Fibroblast of skin of abdomen (primary cell): ENCODE measurements at places on chromosomes 6 and 20.

GRCh38 chr6:80771941-80772340 is 665.5 kb downstream of the BCKDHB start:
- DNase-seq = peak; percentile 52

- DNase-seq = no peak
Measured at GRCh38 chr20:47289096-47289495, 67.4 kb downstream of the ZMYND8 start.

DNA sequence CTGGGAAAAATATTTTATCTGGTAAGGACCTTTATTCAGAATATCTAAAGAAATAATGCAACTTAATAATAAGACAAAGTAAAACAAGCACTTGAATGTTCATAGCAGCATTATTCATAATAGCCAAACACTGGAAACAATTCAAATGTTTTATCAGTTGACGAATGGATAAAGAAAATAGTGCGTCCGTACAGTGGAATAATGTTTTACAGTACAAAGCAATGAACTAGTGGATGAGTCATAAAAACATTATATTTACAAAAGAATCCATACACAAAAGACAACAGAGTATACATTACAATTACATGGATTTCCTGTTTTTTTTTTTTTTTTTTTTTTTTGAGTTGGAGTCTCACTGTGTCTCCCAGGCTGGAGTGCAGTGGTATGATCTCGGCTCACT is 12.7 kb downstream of the SMAP1 start:
- DNase-seq = no peak

DNA sequence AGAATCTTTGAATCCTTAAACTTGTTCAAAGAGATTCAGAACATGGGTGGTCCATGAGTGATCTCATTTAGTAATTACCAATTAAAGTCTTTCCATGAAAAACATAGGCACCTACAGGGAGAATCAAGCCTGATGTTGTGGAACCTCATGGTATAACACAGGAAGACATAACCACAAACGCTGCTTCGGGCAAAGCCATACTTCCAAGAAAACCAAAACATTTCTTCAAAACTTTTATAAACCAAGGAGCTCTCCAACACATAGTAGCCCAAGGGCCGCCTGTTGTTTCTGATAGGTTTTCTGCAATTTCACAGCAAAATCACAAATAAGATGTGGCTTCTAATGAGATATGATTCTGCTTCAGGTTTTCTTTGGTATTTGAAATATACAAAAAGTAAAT is 2.5 kb downstream of the CHD6 start:
- DNase-seq = no peak

DNA sequence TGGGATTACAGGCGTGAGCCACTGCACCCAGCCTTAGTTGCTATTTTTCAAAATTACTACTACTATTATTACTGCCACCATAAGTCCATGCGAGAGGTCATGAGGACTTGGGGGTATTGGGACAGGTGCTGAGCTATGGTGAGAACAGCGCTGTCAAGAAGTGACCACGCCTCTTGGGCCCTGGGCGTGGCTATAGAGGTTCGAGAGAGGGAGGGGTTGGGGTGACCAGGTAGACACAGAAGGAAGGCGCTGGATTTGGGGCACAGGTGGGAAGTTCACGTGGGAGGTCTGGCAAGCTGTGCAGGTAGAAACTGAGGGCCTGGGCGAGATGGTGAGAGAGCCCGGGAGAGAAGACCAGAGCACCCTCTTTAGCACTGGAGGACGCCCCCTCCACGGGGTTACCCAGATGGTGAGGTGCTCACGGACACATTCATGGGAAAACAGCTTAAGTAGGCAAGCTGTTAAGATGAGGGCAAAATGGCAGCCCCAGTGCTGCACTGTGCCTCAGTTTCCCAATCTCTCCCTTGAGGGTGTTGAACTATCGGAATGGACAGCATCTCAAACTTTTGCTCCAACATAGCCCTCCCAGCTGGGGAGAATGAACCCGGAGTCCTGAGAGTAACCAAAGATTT is 61.0 kb downstream of the RAB44 start:
- no peak for DNase-seq

GRCh38 chr6:62286470-62286843 is 432 bp upstream of the KHDRBS2 start:
- DNase-seq = no peak

DNA sequence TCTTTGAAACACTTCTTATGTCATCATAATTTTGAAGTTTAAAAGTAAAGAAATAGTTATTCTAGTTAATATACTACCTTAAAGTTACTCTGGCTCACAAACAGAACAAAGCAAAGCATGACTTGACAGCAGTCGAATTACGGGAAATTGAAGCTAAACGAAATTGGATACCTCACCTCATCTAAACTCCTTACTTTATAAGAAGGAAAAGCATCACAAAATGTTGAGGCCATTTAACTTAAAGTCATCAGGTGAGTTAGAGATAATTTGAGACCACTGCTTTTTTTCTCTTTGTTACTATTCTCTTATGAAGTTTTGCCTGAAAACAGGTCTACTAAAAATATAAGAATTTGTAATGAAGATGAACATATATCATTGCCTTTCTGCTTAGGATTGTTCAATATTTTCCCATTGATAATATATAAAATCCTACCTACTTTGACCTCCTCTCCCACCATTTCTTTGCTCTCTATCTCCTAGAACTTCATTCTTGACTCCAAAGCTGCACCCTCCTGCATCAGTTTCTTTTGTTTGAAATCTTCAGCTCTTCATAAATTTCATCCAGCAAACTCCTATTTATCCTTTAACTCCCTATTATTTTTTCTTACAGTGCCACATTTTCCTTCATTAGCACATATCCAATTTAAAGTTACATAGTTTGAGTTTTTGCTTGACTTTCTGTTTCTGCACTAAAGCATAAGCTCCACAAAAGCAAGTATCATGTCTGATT is 510.7 kb upstream of the ZNF337 start:
- no peak for DNase-seq

- no peak for DNase-seq
Measured at GRCh38 chr20:23232679-23233308, 117.8 kb upstream of the NXT1 start.

DNA sequence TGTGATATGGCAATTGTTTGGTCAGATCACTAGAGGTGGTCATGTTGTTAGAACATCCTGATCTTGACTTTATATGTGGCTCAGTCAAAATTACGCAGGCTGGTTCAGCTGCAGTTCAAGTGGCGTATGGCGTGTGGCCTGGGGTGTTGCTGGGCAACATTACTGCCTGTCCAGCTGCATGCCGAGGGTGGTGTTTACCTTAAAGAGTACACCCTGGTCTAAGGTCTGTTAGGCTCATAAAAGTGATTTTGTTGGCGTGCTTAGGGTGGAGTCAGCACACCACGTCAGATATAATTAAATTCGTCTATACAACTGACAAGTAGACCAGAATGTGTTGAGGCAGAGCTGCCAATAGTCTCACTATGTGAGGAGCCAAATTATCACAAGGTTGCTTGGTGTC is 55.6 kb upstream of the NEDD9 start:
- no peak for DNase-seq

GRCh38 chr6:162728197-162728596 is 423 bp downstream of the PACRG start:
- no peak for DNase-seq

GRCh38 chr6:100382767-100383195 is 81.9 kb downstream of the SIM1 start:
- DNase-seq = no peak

GRCh38 chr20:43040427-43040826 is 149.3 kb downstream of the PTPRT start:
- DNase-seq = no peak

- no peak for DNase-seq
Measured at GRCh38 chr6:154230393-154230792, 126.2 kb downstream of the IPCEF1 start.

- DNase-seq = no peak
Measured at GRCh38 chr20:37673444-37673843, 20.4 kb upstream of the CTNNBL1 start.

GRCh38 chr20:46991168-46991567 is 96.5 kb downstream of the EYA2 start:
- no peak for DNase-seq

- no peak for DNase-seq
Measured at GRCh38 chr6:17103715-17104114, 1.9 kb downstream of the STMND1 start.

- DNase-seq = no peak
Measured at GRCh38 chr20:36109251-36109947, 45.1 kb upstream of the EPB41L1 start.

- DNase-seq = no peak
Measured at GRCh38 chr6:135306740-135307420, 125.8 kb downstream of the MYB start.

- peak; percentile 37 for DNase-seq
Measured at GRCh38 chr6:14865531-14866100, 380.3 kb upstream of the JARID2 start.

DNA sequence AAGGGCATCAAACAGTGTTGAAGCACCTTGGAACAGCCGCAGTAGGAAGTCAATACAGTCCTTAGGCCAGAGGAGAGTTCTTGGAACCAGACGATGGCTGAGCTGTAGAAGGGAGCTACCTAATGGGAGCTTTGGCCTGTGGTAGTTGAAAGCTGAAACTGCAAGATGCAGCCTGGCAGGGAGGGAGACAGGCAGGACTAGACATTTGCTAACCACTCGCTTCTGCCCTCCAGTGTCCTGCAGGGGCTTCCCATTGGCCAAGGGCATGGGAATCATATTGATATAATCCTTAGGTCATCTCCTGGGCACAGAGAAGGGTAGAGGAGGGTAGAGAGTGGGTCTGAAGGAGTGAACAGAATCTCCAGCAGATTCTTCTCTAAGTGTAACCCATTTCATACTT is 60.4 kb downstream of the TPD52L1 start:
- no peak for DNase-seq

DNA sequence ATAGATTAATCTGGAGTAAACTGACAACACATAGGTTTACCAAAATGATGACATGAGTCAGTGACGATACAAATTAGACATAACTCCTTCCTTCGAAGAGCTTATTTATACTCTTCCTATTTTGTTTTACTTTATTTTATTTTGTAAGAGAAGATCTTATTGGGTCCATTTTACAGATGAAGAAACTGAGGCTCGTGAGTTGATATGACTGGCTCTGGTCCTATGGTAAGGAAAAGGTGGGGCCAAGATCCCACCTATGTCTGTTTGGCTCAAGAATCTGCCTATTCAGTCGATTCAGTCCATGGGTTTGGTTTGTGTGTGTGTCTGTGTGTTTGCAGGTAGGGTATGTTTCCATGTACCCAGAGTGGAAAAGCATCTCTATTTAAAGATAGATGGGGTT is 8.4 kb upstream of the R3HDML start:
- no peak for DNase-seq

DNA sequence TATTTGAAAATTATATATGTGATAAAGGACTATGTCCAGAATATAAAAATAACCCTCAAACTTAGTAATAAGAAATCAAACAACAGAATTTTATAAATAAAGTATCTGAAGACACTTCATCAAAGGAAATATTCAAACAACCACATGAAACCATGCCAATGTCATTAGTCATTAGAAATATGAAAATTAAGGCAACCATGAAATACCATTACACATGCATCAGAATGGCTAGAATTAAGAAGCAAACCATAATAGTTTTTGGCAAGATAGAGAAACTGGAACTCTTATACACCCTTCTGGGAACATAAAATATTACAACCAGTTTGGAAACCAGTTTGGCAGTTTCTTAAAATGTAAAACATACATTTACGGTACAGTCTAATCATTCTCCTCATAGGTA is 137.2 kb upstream of the ADGRB3 start:
- peak; percentile 81 for DNase-seq

GRCh38 chr6:106963544-106963943 is 11.0 kb downstream of the CD24 start:
- DNase-seq = no peak

GRCh38 chr6:168158213-168158979 is 79.4 kb upstream of the FRMD1 start:
- DNase-seq = no peak

DNA sequence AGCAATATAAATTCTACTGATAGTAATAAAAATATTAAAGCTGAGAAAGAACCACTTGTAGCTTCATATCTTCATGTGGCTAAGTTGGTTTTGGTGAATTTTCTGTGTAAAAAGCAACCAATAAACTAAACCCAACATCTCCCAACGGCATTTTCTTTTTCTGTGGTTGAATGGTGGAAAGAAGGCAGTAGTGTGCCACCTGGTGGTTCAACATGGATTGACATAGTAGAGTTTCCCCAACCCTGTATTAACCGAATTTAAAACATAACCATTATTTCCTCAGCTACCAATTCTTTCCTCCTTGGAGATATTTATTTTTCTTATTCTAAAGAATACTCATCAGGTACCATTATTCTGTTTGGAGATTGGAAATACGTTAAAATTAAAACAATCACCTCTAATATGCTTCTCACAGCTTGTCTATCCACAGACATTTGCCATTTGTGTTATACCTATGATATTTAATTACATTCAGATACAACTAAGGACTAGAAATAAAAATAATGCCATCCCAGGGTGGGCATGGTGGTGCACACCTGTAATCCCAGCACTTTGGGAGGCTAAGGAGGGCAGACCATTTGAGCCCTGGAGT is 117.1 kb upstream of the EEF1E1 start:
- peak; percentile 52 for DNase-seq

- no peak for DNase-seq
Measured at GRCh38 chr20:50686821-50687220, 4.5 kb downstream of the RIPOR3 start.

GRCh38 chr6:68186870-68187269 is 448.2 kb upstream of the ADGRB3 start:
- no peak for DNase-seq

- DNase-seq = peak; percentile 91
Measured at GRCh38 chr6:21987501-21987957, 309.3 kb downstream of the PRL start.

DNA sequence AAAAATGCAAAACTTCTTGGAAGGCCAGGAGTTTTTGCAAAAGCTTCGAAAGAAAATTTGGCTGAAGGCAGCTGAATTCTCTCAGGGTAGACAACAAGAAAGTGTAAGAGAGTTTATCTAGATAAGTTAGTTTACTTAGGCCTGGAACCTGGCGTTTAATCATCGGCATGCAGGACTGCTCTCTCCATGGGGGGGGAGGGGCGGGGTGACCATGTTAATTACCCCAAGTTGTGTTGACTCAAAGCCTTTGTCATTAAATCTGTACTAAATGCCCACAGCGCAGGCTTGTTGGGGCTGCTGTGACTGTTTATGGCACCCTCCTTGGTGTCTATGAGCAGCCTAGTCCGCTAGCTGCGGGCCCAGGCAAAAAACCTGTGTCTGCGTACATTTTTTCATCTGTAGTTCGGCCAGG is 20.1 kb upstream of the ZNF451 start:
- DNase-seq = no peak
